Glomerular endothelial cell (primary cell): ENCODE measurements at places on chromosomes 2 and 18. TPM values are rescaled to one million over a fixed set of nuclear protein-coding genes. Genes with fewer than 3 reads are reported as not detected.

Gene ATP6V1B1
- total RNA-seq = not detected in 2 replicates

Gene UGT1A7
- total RNA-seq = not detected in 2 replicates

Gene GYPC
- 308 and 393 TPM in 2 replicates for total RNA-seq

DNA sequence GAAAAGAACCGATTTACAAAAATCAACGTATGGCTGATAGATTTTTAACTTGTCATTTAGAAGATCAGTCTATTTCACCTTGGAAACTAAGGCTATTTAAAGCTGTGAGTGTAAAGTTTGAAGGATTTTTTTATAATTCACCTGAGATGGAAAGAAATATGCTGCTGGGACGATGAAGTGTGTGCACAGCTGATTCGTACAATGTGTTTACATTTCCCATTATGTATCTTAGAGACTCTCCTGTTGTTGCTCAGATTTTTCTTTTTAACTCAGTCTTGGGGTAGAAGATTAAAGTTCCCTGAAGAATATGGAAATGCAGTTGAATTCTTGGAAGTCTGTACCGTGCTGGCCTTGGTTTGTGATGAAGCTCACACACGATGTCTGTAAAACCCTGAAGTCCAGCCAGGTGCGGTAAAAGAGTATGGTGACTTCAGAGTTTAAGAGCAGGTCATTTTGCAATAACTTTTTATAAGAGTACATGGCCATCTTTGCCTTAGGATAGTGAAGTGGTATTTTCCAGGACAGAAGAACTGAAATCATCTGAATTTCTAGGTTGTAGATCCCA, 250.1 kb downstream of the PRKCE start:
- no peak for DNase-seq

DNA sequence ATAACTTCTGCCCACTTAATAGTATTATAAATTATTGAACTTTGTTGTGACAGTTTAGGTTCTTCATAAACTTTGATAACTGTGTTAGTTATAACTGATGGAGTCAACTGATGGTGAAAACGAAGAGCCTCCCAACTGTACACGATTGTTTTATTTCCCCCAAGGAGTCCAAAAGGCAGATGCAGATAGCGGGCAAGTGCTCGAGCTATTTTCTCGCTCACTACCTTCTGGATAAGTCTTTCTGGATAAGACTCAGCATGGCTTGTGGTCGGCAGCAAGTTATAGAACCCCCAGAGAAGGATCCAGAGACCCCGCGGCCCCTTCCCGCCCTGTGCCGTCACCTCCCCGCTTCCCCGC, 517 bp downstream of the GCFC2 start:
- no peak for DNase-seq

GRCh38 chr2:191983591-191983990, 136.7 kb upstream of the CAVIN2 start:
- DNase-seq = no peak

GRCh38 chr2:85826990-85827878, 61.6 kb downstream of the ST3GAL5 start:
- no peak for DNase-seq

DNA sequence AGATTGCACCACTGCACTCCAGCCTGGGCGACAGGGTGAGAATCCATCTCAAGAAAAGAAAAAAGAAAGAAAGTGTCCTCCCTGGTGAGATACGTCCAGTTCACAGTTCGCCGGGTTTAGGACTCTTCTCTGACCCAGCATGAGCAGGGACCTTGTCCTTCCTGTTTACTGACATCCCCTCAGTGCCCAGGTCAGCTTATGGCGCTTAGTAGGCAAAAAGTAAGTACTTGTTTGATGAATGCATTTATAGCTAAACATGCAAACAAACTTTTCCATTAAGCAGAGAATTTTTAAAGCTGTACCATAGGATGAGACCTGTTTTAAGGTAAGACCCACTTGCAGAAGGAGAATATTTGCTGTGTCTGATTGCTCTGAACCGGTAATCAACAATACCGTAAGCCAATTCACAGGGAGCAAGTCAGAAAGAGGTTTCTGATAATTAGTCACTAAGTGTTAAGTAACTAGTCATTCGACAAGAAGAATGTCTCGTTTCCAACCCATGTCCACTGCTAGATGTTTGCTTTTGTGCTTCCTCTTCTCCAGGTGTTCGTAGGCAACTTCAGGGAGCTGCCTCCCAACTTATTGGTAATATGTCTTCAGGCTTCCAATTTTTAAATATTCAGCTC, 40.0 kb downstream of the MOGAT1 start:
- no peak for DNase-seq

DNA sequence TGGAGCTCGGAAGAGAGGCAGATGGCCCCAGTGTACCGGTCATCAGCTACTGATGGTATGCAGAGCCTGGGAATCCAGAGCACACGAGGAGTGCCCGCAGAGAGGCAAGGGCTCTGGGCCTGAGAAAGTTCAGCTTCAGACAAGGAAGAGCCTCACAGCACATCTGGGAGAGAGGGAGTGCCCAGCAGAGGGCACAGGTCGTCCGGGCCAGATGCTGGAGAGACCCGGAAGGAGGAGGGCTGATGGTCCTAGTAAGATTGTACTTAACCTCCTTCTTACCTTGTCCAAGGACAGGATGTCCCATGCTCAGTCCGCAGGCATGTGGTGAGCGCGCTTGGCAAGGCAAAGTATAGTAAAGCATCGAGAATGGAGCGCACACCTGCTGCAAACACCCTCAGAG, 24.4 kb upstream of the CHMP1B start:
- DNase-seq = no peak
